Hematopoietic multipotent progenitor cell treated with erythropoietin and hydrocortisone succinate and interleukin-3 and kit ligand, for 17 days (in vitro differentiated cells): ENCODE measurements at places on chromosomes 4 and X.

DNA sequence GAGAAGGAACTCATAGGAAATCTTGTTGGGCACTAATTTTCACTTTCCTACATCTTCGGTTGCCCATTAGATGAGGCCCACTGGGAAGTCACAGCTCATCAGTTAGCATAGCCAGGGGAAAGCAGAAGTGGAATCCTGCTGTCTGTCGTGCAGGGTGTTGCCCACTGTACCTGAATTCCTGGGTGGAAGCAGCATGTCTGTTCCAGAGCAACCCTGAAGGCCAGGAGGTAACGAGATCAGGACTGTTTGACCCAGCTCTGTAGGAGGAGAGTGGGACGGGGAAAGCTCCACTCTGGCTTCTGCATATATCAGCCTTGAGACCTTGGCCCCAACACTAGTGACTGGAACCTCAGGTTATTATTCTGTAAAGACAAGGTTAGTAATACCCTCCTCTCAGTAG lies 296.1 kb downstream of the EVC2 start:
- DNase-seq, result no peak

DNA sequence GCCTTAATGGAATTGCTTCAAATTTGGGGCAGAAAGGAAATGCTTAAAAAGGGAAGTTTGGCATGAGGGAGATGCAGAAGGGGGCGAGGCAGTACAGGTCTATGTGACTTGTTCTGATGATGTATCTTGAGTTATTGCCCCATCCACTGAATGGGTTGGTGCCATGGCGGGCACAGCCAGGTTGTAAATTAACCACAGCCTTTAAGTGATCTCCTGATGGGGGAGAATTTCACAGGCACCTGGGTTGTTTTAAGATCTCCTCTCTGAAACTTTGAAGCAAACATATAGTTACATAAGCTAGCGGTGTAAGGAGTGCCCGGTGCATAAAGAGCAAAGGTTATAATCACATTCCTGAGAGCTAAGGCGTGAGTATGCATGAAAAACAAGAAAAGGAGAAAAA lies 37.0 kb downstream of the NPY5R start:
- no peak for DNase-seq

- no peak for DNase-seq
These were observed 651.9 kb upstream of the PCDH7 start for GRCh38 chr4:30068234-30068633.

GRCh38 chrX:8433109-8434062 lies 31.2 kb upstream of the VCX3B start:
- DNase-seq, result no peak

DNA sequence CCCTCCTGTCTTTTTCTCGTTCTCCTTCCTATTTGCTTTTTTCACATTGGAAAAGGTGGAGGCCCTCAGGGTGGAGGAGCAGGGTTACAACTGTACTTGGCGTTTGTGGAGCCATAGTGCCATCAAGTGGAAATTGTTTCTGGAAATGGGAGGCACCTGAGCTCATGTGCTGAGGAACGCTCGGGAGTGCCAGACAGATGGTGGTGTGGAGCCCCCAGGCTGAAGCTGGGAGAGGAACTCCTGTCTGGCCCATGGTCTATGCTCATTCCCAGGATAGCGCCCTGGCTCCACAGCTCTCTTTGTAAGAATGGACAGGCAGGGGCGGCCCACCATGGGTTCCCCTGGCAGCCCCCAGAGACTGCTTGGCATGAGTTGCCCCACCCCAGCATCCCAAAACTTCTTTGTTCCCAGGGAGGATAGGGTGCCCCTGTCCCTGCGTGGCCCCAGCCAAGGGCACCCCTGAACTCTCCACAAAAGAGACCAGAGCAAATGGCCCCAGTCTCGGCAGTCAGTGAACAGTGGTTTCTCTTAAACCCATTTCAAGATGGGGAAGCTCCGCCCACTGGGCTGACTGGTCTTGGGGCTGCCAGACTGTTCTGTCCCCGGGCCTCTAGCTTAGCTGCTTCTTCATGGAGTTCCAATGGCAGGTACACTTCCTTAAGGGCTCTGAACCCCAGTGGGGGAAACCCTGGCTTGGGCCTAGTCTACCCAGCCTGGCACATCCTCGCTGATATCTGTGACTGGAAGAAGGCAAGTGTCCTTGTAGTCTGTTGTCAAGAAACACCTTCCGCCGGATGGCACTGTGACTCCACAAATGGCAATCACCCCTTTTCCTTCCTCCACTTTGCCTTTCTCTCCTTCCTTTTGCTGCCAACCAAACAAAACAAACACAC lies 70.1 kb downstream of the NBDY start:
- DNase-seq, result peak; percentile 38

DNA sequence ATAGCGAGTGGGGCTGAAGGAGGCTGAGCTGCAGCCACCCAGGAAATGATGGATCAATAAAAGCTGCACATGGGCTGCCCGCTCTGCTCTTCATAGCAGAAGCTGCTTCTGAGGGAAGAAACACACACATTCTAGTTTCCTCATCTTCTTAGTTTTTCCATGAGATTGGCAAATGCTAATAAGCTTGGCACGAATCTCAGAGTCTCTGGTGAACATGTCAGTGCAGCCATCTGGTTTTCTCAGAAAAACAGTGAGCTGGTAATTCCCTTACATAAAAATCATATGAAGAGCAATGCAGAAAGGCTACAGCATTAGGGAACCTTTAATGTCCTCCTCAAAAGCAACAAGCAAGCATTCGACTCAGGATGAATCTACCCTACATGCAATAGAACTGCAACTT lies 69.9 kb downstream of the GATB start:
- DNase-seq, result no peak

DNA sequence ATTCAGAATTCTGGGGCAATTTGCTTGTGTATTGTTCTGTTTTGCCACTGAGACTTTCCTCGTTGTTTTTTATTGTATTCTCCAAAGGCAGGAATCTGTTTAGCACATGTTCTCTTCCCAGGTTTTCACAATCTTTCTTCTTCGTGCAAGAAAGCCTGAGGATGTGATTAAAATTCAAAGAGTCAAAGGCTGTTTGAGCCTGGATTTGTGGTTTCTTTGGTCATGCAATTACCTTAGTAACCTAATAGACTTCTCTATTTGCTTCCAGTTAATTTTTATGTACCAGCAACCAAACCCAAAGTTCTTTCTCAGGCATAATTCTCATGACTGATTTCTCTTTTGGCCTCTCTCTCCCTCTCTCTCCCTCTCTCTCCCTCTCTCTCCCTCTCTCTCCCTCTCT lies 1420.1 kb upstream of the TENM3 start:
- no peak for DNase-seq

- DNase-seq, result no peak
These were observed 12.0 kb downstream of the EREG start for GRCh38 chr4:74376888-74377483.

GRCh38 chr4:6337331-6337935 lies 67.8 kb downstream of the WFS1 start:
- no peak for DNase-seq

- DNase-seq, result no peak
These were observed 94.4 kb downstream of the PHKA2 start for GRCh38 chrX:18889346-18890048.

- no peak for DNase-seq
These were observed 330.6 kb downstream of the CCSER1 start for GRCh38 chr4:90457817-90458216.

GRCh38 chr4:128757712-128758111 lies 51.8 kb upstream of the JADE1 start:
- no peak for DNase-seq

- DNase-seq, result no peak
These were observed 300.6 kb downstream of the PPP4R3C start for GRCh38 chrX:27162496-27162895.

- DNase-seq, result no peak
These were observed 348.2 kb downstream of the BMPR1B start for GRCh38 chr4:95105983-95106382.

GRCh38 chr4:40856840-40857362 lies 107.1 kb downstream of the NSUN7 start:
- no peak for DNase-seq

DNA sequence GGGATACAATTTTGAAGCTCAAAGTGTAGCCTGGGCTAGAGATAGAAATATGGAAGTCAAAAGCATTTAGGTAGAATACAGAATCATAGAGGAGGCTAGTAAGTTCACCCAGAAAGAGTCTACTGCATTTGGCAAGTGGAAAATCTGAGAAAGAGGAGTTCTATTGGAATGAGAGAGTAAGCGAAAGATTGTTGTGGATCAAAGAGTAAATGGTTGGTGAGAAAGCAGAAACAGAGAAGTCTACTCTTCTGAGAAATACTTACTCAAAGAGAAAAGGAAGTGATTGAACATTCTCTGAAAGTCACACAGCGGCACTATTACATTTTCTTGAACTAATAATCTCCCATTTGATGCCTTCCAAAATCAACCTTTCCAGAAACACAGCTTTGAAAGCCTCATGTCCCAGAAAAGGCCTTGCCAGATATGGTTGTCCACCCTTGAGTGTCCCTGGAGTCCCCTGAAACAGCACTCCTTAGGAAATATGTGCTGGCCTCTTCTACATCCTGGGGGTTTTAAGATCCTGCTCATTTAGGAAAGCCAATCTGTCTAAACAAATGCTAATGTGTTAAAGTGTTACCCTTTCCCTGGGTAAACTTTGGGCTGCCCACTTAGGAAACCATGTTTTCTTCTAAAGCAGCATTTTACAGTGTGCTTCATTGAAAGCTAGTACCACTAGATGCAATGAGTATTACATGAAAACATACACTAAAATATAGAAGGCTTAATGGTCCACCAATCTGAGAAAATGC lies 132.6 kb downstream of the INPP4B start:
- DNase-seq, result no peak

GRCh38 chr4:184958923-184959210 lies 59.4 kb upstream of the HELT start:
- no peak for DNase-seq

GRCh38 chr4:80611678-80611979 lies 276.1 kb downstream of the CFAP299 start:
- DNase-seq, result no peak
